ENCODE measurements at places on chromosomes 16 and 17. TPM values are rescaled to one million over a fixed set of nuclear protein-coding genes. Genes with fewer than 3 reads are reported as not detected.
A peak's percentile ranks its signal among the peaks of the same experiment; 100 is the strongest.

Gene BICDL2
- 0.19 TPM for polyA plus RNA-seq

Gene DCAKD
- polyA plus RNA-seq, result 32.3 TPM

GRCh38 chr16:23729503-23730424, 16.7 kb upstream of the ERN2 start:
- DNase-seq, result peak; percentile 48
- no peaks in the 10 kb centered on the region for H3K36me3 ChIP-seq
- no peaks in the 10 kb centered on the region for H3K27me3 ChIP-seq
- H3K4me3 ChIP-seq, result no peak overlapping the region
- no peaks in the 10 kb centered on the region for H3K4me1 ChIP-seq

- no peak for DNase-seq
- no peaks in the 10 kb centered on the region for H3K27me3 ChIP-seq
- H3K4me3 ChIP-seq, result no peak overlapping the region
- H3K27ac ChIP-seq, result no peak overlapping the region
These were observed 87.5 kb upstream of the ZNF750 start for GRCh38 chr17:82927311-82927660.

Gene PRSS36
- polyA plus RNA-seq, result 0.72 TPM

GRCh38 chr16:4924593-4925292, 12.2 kb downstream of the PPL start:
- H3K36me3 ChIP-seq, result no peaks in the 10 kb centered on the region
- H3K27ac ChIP-seq, result no peak overlapping the region
- H3K4me1 ChIP-seq, result peaks cover 2% of the 10 kb centered on the region
- H3K27me3 ChIP-seq, result peaks cover 21% of the 10 kb centered on the region
- no peak overlapping the region for H3K4me3 ChIP-seq

DNA sequence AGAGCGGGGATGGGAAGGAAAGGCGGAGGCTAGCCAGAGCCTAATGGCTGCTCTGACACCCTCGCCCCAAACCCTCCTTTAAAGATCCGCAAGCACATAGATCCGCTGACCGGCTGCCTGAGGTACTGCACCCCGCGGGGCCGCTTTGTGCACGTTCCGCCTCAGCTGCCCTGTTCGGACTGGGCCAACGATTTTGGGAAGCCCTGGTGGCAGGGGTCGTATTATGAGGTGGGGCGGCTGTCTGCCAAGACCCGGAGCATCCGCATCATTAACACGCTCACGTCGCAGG, 663 bp downstream of the CYB5D1 start:
- no peaks in the 10 kb centered on the region for H3K27me3 ChIP-seq
- H3K27ac ChIP-seq, result peak overlapping the region; percentile 50
- peaks cover 10% of the 10 kb centered on the region for H3K36me3 ChIP-seq
- H3K4me3 ChIP-seq, result peak overlapping the region; percentile 59
- DNase-seq, result peak; percentile 44

DNA sequence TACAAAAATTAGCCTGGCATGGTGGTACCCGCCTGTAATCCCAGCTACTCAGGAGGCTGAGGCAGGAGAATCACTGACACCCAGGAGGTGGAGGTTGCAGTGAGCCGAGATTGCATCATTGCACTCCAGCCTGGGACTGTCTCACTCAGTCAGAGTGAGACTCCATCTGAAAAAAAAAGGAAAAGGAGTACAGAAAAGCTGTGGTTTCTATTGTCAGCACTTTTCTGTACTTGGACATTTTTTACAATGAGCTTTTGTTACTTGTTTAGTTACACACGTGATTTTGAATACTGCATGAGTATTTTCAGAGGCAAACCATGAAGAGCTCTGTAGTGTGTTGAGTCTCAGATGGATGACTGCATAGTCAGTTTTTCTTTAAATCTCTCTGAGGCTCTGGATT, 26.3 kb downstream of the ZC3H18 start:
- H3K36me3 ChIP-seq, result peaks cover 49% of the 10 kb centered on the region
- H3K27ac ChIP-seq, result no peak overlapping the region
- no peaks in the 10 kb centered on the region for H3K4me1 ChIP-seq

Gene TBC1D3C
- not detected for polyA plus RNA-seq

GRCh38 chr17:72311004-72311403, 190.2 kb downstream of the SOX9 start:
- peaks cover 3% of the 10 kb centered on the region for H3K27me3 ChIP-seq
- DNase-seq, result no peak
- peaks cover 5% of the 10 kb centered on the region for H3K4me1 ChIP-seq

Gene TNFRSF17
- not detected for polyA plus RNA-seq
